ENCODE measurements at places on chromosomes 1 and 21.
A peak's percentile ranks its signal among the peaks of the same experiment; 100 is the strongest.

GRCh38 chr1:13492711-13493110, 21.1 kb downstream of the LRRC38 start:
- no peak for DNase-seq

GRCh38 chr1:1959840-1960479, 40.9 kb upstream of the TMEM52 start:
- peak; percentile 13 for DNase-seq

GRCh38 chr1:8163039-8163438, 136.9 kb upstream of the ERRFI1 start:
- DNase-seq: no peak

DNA sequence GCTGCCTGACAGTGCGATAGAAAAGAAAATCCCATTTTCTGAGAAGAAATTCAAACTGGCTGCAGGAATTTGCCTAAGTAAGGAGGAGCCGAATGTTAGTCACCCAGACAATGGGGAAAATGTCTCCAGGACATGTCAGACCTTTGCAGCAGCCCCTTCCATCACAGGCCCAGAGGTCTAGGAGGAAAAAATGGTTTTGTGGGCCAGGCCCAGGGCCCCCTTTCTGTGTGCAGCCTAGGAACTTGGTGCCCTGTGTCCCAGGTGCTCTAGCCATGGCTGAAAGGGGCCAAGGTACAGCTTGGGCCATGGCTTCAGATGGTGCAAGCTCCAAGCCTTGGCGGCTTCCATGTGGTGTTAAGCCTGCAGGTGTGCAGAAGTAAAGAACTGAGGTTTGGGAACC, 14.6 kb downstream of the ZBTB21 start:
- no peak for DNase-seq

DNA sequence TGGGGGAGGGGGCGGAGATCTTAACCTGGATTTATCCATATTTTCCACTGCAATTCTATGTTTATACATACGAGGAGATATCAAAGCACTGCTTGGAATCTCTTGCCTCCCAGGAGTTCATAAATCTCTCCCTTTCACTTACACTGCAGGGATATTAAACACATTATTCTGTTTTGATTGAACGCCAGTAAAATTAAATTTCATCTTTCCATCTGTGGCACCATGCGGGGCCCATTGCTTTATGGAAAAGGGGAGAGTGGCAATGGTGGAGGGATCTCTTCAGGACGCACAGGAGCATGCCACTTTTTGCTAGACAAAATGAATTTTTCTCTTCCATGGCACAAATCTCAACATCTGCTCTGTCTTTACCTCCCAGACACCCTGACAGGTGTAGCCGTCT, 648.0 kb upstream of the PLXNA2 start:
- DNase-seq: no peak

- no peak for DNase-seq
Observed at GRCh38 chr1:166693673-166694297, 145.5 kb upstream of the POGK start.

DNA sequence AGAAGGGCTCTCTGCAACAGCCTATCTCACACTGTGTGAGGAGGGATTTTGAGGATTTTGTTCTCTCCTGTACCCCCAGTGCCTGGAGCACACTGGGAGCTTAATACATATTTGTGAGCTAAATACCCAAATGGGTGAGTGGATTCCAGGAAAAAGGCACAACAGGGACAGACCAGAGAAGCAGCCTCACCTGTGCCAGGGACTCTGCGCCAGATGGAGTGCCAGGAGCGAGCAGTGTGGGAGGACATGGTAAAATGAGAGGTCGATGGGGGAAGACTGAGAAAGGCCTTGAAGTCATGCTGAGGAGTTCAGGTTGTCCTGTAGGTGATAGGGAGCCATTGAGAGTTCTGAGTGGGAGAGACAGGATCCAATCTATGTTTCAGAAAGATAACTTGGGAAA, 11.0 kb upstream of the KCNA2 start:
- DNase-seq: no peak

- no peak for DNase-seq
Observed at GRCh38 chr1:109714661-109715372, 2.8 kb downstream of the GSTM5 start.

DNA sequence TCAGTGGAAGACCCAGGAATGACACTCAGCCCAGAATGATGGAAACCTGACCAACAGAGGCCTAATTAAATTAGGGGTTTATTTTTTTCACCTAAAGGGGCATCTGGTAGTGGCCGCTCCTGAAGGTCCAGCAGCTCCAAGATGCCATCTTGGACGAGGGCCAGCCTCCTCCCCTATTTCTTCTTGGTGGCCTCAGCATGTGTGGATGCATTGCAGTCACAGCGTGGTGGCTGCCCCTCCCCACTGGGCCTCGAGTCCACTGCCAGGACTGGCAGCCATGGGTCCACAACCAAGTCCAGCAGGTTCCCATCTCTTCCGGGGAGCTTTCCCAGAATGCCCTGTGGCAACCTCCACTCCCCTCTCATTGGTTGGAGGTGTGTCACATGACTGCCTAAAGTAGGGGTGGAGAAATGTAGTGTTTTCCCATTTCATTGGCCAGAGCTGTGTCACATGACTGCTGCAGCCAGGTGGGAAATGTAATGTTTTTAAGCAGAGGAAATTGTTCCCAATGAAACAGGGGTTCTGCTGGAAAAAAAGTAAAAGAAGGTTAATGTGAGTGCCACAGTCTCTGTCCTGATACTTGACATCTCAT, 628.2 kb downstream of the PTPRU start:
- DNase-seq: no peak

DNA sequence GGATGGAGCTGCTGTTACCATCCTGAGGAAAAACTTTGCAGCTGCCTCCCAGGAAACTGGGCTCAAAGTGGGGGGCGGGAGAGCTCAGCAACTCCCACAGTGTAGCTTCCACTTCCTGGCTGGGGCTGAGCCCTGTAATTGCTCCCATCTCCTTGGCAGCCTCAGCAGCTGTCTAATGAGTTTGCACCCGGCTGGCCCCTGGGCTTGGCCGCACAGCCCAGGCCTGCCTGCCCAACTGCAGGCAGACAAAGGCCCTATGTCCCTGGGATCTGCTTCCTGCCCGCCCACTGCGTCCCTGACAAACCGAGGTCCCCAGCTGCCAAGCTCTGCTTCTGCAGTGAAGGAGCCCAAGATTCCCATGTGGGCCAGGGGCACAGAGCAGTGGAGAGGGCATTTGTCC, 30.1 kb downstream of the EDN2 start:
- no peak for DNase-seq

GRCh38 chr1:183194527-183195141, 8.6 kb downstream of the LAMC2 start:
- no peak for DNase-seq

- no peak for DNase-seq
Observed at GRCh38 chr1:229621663-229622062, 4.3 kb downstream of the TAF5L start.

- no peak for DNase-seq
Observed at GRCh38 chr1:101131239-101131843, 105.5 kb upstream of the S1PR1 start.

DNA sequence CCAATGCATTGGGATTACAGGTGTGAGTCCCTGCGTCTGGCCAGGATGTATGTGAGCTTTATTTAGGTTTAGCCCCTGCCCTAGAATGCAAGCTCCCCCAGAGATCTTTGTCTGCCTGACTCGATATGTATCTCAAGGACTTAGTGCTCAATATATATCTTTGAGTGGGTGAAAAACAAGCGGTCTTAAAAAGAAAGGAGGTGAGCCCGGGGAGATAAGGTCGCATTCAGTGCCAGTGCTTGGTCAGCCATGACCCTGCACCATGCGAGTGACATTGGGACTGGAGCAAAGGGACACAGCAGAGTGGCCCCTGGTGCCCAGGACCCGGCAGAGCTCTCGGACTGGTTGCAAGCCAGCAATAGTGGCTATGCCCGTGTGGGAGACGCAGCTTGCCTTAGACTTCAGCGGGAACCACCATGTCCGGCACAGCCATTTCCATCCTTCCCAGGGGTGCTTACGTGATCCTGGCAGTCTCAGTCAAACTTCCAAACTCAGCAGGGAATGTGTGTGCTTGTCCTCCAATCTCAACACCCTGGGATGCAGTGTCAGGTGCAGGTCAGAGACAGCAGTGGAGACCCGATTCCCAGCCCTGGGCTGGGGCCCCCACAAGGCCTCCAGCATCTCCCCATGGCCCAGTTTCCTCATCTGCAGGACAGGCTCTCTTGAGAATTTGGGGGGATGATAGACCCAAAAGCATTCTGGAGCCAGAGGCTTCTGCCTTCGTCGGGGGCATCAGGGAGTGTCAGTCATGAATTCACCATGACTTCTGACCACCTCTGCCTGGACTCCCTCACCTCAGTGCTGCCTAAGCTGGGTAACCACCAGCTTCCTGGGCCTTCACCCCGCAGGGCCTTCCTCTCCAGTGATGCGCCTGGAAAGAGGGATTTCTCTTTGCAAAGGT, 1.8 kb downstream of the MX2 start:
- no peak for DNase-seq

GRCh38 chr1:103230061-103230460, 121.7 kb upstream of the COL11A1 start:
- no peak for DNase-seq
